ENCODE measurements at places on chromosomes 11 and 22.

DNA sequence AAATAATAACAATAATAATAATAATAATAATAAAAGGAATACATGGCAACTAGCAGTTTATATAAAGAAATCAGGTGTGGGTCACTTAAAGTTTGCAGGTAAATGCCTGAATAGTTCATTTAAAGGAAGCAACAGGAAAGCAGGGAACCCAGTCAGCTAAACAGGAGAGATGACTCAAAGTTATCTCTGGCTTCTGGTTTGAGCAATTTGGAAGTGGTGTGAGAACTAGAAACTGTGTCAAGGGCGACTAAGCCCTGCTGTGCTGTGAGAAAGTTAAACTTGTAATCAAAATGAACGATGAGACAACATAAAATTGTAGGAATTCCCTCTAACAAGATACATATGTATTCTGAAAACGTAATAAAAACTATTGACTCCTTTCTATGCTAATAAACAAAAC lies 35.5 kb downstream of the SLC22A9 start:
- no peak overlapping the region for H3K4me3 ChIP-seq
- no peak overlapping the region for H3K27ac ChIP-seq
- DNase-seq = no peak
- no peaks in the 10 kb centered on the region for H3K4me1 ChIP-seq

DNA sequence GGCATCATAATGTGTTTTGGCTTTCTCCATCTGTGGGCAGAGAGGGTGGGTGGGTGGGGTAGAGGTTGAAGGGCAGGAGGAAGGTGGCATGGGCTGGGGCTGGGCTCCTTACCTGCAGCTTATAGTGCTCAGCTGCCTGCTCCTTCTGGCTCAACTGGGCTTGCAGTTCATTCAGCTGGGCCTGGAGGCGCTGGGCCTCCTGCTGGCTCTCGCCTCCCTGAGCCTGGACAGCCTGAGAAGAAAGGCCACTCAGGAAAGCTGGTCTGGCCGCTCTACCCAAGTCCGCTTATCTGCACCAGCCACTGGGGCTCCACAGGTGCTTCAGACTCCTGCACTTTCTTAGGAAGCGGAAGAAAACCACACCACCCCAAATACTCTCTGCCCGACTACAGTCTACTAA lies 10.4 kb downstream of the IL18BP start:
- H3K4me1 ChIP-seq = peaks cover 13% of the 10 kb centered on the region
- peaks cover 93% of the 10 kb centered on the region for H3K36me3 ChIP-seq
- no peak overlapping the region for H3K4me3 ChIP-seq
- no peak overlapping the region for H3K27ac ChIP-seq
- DNase-seq = no peak
- no peaks in the 10 kb centered on the region for H3K27me3 ChIP-seq

GRCh38 chr11:77039491-77040400 lies 5.5 kb downstream of the B3GNT6 start:
- no peak for DNase-seq
- H3K27ac ChIP-seq = no peak overlapping the region
- H3K27me3 ChIP-seq = no peaks in the 10 kb centered on the region
- H3K36me3 ChIP-seq = no peaks in the 10 kb centered on the region
- H3K4me1 ChIP-seq = peaks cover 9% of the 10 kb centered on the region

DNA sequence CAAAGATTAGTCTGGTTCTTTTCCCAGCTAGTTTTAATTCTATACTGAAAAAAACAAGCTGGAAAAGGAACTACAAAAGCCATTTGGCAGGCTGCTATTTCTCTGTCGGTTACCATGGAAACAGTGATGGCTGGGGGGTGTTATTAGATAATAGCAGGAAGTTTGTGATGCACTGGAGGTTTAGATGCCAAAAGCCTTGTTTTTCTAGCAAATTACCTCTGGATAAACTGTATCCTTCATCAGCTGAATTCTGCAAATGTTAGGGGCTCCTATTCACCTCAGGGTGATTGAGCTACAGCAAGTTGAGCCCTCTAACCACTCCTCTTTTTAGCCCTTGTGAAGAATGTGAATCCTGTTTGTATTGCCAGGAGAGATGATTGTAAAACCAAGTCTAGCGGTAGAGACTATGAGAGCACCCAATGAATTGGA lies 25.2 kb downstream of the ALKBH3 start:
- H3K4me1 ChIP-seq = peaks cover 16% of the 10 kb centered on the region
- DNase-seq = no peak
- peak overlapping the region; percentile 38 for H3K27ac ChIP-seq
- peaks cover 11% of the 10 kb centered on the region for H3K36me3 ChIP-seq

DNA sequence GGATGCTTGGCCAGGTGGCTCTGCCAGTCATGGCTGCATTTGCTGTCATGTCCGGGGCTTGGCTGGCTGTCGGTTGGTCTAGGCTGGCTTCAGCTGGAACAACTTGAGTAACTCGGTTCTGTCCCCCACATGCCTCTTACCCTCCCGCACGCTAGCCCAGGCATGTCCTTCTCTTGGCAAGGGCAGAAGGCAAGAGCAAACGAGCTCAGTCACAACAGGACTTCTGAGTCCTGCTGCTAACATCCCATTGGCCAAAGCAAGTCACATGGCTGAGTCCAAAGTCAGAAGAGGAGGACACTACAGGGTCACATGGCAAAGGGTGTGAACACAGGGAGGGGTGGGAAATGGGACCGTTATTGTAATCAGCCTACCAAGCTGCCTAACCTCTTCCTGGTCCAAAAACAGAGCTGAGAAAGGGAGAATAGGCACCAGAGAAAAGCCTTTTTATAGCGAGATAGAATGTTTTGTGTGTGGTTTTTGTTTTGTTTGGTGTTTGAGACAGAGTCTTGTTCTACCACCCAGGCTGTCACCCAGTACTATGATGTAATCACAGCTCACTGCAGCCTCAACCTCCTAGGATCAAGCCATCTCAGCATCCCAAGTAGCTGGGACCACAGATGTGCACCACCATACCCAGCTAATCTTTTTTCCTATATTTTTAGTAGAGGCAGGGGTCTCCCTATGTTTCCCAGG lies 81.9 kb downstream of the MN1 start:
- H3K36me3 ChIP-seq = no peaks in the 10 kb centered on the region
- no peaks in the 10 kb centered on the region for H3K27me3 ChIP-seq
- H3K27ac ChIP-seq = no peak overlapping the region
- no peak for DNase-seq

- DNase-seq = no peak
- no peaks in the 10 kb centered on the region for H3K27me3 ChIP-seq
- peaks cover 4% of the 10 kb centered on the region for H3K4me1 ChIP-seq
- no peak overlapping the region for H3K4me3 ChIP-seq
- H3K36me3 ChIP-seq = no peaks in the 10 kb centered on the region
- H3K27ac ChIP-seq = peak overlapping the region; percentile 37
Measured at GRCh38 chr11:110000031-110000502, 93.1 kb upstream of the ZC3H12C start.
